ENCODE measurements at places on chromosomes 5 and 9.
A peak's percentile ranks its signal among the peaks of the same experiment; 100 is the strongest.

- DNase-seq: no peak
Measured at GRCh38 chr9:127396253-127396807, 639 bp upstream of the SLC2A8 start.

- DNase-seq: no peak
Measured at GRCh38 chr5:167671176-167671575, 620.3 kb upstream of the WWC1 start.

DNA sequence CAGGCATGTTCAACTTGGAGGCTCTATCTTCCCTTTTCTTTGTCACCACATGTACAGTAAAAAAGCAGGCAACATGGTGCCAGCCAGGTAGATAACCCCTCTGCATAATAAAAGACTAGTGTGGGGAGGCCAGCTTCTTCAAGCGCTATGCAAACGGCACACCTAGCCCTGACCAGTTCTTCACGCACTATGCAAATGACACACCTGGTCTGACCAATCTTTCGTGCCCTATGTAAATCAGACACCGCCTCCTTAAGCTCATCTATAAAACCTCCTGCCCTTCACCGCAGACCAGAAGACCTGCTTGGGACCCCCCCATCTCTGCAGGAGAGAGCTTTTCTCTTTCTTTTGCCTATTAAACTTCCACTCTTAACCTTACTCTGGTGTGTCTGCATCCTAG, 28.1 kb upstream of the UGCG start:
- no peak for DNase-seq

DNA sequence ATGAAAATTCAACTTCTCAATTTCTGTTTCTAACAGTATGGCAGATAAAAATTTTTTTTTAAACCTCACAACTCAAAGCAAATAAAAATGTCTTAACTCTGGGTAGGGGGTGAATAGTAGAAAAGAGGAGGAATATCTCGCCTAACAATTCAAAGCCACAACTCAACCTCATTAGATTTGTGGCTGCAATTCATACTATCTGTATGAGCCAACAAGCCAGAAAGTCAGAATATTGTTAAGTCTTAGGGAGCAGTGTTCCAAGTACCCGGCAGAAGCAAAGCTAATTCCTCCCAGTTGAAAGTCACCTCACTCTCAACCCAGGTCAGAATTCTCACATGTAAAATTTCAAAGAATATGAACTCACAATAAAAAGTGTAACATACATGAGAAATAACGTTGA, 15.0 kb downstream of the PJA2 start:
- DNase-seq: no peak

GRCh38 chr5:154520861-154521453, 42.9 kb upstream of the HAND1 start:
- DNase-seq: no peak

GRCh38 chr5:88734191-88734640, 148.8 kb downstream of the MEF2C start:
- peak; percentile 2 for DNase-seq

DNA sequence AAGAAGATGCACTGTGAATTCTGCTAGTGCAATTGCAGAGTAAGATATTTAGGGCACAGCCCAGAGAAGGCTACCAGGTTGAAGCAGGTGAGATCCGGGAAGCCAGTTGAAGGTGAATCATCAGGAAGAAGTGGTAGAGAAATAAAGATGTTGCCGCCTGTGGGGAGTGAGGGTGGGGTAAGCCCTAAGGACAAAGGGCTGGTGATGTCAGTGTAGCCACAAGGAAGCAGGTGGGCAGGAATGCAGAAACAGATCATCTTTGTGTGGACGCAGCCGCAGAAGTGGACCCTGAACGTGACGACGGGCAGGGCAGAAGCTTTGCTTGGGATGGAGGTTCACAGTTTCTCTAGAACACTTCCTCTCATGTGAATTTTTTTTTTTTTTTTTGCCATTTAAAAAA, 164.2 kb downstream of the ACTL7B start:
- DNase-seq: no peak

DNA sequence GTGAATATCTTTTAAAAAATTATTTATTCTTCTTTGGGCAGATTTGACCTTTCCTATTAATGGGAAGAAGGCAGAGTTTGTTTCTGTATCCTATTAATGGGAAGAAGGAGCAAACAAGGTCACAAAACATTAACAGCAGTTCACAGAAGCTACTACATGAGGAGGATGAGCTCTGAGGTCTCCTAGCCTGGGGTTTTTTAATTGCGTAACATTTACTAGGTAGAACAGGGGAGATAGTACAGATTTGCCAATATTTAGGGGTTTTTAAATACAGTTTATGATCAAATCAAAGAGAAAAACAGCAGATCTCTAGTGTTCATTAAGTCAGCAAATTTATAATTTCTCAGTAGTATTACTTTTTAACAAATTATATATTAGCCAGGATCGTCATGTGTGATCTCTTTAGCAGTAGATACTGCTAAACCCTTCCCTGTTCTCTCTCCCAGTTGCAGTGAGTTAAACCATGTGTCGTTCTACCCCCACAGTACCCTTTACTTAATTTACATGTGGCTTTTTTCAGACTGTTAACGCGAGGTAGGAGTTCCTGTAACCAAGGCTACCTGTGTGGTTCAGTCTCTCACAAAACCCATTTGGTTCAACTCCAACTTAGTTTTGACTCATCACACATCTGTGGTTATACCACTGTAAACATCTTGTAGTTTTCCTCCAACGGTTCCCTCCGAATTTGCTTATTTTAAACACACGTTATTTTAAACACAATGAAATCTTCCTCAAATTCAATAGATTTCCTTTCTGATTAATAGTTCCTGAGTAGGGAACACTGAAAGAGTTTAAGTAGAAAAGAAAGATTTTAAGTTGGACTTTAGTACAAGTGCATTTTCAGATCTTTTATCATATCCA, 13.3 kb downstream of the SLC25A46 start:
- DNase-seq: no peak

DNA sequence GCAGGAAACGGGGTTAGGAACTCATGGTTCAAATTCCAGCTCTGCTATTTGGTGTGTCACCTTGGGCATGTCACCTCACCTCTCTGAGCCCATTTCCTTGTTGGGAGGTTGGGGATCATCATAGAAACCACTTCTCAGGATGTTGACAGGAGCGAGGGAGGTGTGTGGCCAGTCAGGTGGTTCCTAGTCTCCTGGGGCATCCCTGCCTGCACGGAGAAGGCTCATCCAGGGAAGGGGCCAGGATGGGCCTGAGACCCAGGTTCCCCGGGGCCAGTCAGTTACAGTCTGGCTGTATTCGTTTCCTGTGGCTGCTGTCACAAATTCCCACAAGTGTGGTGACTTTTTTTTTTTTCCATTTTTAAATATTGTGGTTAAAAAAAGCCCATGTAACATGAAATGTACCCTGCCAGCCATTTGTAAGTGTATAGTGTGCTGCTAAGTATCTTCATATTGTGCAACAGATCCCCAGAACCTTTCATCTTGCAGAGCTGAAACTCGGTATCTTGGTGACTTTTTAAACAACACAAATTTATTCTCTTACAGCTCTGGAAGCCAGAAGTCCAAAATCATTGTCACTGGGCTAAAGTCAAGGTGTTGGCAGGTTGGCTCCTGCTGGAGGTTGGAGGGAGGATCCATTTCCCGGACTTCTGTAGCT, 78.7 kb upstream of the UNC5A start:
- no peak for DNase-seq

- no peak for DNase-seq
Measured at GRCh38 chr9:17116400-17116837, 18.4 kb upstream of the CNTLN start.

DNA sequence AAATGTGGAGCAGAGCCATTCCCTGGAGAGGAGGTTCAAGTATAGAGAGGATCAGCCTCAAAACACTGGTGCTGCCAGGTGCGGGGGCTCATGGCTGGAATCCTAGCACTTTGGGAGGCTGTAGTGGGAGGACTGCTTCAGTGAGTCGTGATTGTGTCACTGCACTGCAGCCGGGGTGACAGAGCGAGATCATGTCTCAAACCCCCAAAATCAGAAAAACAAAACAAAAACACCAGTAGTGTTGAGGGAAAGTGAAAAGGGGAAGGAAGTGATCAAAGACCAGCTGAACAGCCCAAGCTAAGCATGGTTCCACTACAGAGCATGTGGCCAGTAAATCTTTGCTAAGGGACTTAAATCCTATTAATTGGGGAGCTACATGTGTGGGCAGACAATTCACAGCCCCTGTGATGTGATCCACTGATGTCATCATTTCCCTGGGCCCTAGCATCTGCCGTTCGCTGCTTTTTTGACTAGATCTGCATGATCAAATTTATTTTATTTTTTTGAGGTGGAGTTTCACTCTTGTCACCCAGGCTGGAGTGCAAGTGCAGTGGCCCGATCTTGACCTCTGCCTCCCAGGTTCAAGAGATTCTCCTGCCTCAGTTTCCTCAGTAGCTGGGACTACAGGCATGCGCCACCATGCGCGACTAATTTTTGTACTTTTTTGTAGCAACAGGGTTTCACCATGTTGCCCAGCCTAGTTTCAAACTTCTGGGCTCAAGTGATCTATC, 2.7 kb upstream of the PCBD2 start:
- DNase-seq: no peak

GRCh38 chr5:52808316-52808901, 20.7 kb downstream of the ITGA1 start:
- DNase-seq: no peak

GRCh38 chr9:71675105-71675856, 93.0 kb downstream of the CEMIP2 start:
- DNase-seq: no peak

DNA sequence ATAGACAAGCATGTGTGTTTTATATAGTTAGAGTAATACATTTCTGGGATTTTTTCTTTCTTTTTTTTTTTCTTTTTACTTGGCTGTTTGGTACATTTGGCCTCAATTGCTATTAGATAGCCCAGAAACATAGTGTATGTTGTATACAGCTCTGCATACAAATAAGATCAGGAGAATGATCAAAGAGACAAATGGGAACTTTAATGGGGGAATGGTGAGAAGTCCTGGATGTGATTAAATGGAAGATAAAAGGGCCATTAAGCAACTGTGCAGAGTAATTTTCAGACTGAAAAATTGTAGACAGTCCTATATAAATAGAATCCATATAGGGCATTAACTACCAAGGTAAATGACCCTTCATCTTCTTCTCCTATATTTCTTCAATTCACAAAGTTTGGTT, 575.6 kb downstream of the EBF1 start:
- DNase-seq: no peak

- DNase-seq: no peak
Measured at GRCh38 chr5:84885485-84886258, 501.0 kb upstream of the EDIL3 start.

GRCh38 chr5:53476531-53477480, 3.6 kb upstream of the FST start:
- no peak for DNase-seq

DNA sequence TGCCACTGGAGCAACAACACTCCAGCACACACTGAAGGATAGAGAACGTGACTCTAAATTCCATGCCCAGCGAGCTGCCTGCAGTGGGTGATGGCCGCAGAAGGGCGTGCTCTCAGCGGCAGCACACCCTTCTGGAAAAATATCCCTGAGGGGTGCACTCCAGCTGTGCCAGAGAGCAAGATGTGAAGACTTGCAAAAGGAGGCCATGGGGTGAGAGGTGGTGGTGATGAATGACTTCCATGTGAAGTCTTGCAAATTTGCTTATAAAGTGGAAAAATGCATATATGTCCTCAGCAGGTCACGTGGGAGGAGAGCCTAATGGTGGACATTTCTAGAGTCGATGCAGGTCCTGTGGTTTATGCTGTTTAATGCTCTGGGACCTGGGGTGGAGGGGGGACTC, 39.8 kb upstream of the COL5A1 start:
- DNase-seq: no peak

- DNase-seq: no peak
Measured at GRCh38 chr5:116492016-116492623, 82.5 kb downstream of the SEMA6A start.

GRCh38 chr9:109906766-109907382, 126.9 kb downstream of the PALM2AKAP2 start:
- no peak for DNase-seq

Measured in SIG-M5 (cell line).